ENCODE measurements at places on chromosomes 2 and 18. TPM values are rescaled to one million over a fixed set of nuclear protein-coding genes. Genes with fewer than 3 reads are reported as not detected.

Gene DNER
- polyA plus RNA-seq: not detected

- no peak overlapping the region for H3K4me3 ChIP-seq
- H3K27me3 ChIP-seq: no peaks in the 10 kb centered on the region
- no peaks in the 10 kb centered on the region for H3K36me3 ChIP-seq
- no peak overlapping the region for H3K27ac ChIP-seq
Observed at GRCh38 chr2:5592916-5593315, 99.3 kb upstream of the SOX11 start.

- H3K27me3 ChIP-seq: no peaks in the 10 kb centered on the region
- no peak overlapping the region for H3K27ac ChIP-seq
- H3K4me3 ChIP-seq: no peak overlapping the region
- H3K36me3 ChIP-seq: no peaks in the 10 kb centered on the region
Observed at GRCh38 chr2:195450552-195451113, 206.4 kb upstream of the SLC39A10 start.

Gene GTF2A1L
- polyA plus RNA-seq: not detected

DNA sequence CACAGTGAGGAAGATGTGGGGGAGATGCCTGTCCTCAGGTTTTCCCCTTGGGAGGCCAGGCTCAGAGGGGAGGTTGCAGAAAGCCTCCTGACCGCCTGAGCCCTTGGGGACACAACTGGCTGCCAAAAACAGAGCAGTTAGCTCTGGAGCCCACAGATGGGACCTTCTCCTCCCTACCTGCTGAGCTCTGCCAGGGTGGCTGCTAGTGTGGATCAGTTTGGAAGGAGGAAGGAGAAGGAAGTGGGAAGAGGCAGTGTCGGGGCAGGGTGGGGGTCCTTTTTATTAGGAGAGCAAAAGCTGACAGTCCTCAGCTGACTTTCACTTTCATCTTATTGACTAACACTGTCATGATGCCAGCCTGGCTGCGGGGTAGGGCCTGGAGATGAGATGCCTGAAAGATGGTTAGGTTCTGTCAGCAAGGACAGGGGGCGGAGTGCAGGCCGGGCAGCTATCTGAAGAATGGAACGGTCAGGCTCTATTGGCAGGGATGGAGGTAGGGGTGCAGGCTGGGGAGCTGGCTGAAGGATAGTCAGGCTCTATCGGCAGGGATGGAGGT lies 188.5 kb upstream of the HDAC4 start:
- H3K27me3 ChIP-seq: no peaks in the 10 kb centered on the region
- no peak for DNase-seq
- H3K4me1 ChIP-seq: no peaks in the 10 kb centered on the region
- H3K36me3 ChIP-seq: no peaks in the 10 kb centered on the region
- H3K4me3 ChIP-seq: no peak overlapping the region
- no peak overlapping the region for H3K27ac ChIP-seq

DNA sequence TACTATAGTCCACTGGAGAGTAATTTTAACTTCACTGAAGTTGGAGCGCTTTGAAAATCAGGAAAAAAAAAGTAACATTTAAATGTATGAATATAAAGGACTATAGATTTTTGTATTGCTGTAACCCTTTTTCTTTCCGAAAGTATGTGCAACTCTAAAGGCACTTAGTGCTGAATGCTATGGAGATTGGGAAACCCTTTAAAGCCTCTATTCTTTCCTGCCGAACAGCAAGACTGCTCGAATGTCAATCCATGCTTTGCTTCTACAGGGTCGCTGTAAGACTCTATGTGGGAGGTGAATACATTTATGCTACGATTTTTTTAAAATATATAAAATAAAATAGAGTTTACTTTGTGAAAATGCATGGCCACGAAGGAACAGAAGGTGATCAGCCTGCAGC lies 825 bp downstream of the GRB14 start:
- no peak overlapping the region for H3K4me3 ChIP-seq
- no peak for DNase-seq
- H3K27me3 ChIP-seq: no peaks in the 10 kb centered on the region
- H3K36me3 ChIP-seq: no peaks in the 10 kb centered on the region
- H3K27ac ChIP-seq: no peak overlapping the region

DNA sequence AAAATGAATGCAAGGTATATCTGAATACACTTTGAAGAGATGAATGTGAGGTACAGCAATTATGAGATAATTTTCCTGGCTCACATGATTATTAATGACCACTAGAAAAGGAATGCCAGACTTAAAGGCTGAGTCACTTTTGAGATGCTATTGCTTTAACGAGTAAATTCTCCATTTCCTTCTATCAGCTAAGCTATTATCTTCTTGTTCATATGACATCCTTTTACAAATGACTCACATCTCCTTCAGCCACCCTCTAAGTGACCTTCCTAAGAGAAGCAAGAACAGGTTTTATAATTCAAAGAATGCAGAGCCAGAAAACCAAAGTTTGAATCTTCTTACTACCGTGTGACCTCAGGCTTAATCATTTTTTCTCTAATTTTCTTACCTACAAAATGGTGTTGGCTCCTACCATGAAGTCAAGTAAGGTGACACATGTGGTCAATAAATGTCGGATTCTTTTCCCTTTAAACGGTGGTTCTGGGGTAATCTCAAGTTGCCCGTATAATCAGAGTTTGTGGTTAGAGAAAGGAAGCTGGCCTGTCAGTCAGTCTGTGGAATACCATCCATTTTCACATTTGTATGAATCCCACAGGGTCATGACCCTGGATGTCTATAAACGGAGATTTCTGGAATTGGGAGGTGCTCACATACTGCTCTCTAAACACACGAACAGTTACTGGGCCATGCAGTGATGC lies 184.0 kb upstream of the PID1 start:
- no peak overlapping the region for H3K4me3 ChIP-seq
- no peak overlapping the region for H3K27ac ChIP-seq
- H3K4me1 ChIP-seq: no peaks in the 10 kb centered on the region

DNA sequence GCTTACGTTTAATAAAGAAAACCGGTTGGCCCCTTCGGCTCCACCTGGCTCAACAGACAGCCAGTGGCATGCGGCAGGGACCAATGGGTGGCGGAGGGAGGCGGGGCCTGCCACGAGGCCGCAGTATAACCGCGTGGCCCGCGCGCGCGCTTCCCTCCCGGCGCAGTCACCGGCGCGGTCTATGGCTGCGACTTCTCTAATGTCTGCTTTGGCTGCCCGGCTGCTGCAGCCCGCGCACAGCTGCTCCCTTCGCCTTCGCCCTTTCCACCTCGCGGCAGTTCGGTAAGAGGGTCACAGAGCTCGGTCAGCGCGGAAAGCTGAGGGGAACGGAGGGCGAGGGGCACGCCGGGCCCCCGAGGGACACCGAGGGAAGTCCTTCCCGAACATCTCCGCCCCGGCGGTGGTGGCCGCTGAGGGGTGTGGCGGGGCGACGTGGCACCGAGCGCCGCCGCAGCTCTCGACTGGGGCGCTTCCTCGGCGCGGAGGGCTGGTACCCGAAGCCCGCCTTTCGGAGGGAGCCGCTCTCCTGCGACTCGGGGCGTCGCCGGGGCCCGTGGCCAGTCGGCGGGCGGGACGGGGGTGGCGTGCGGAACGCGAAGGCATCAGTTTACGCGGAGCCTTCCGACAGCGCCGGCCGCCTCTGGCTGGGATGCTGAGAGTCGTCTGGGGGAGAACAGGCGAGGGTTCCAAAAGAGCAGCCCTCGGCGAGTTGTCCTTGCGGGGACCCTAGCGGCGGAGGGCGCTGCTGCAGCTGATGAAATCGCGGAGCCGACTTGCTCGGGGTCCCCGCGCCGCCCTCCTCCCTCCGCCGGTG lies at the start of gene MTHFD2:
TSS of gene MTHFD2 (plus strand) at position 155 of the 814 bp plus-strand sequence. CDS start at position 182, 27 bp downstream.
- H3K4me3 ChIP-seq: peak within 1 kb of the TSS; percentile 65
- H3K27me3 ChIP-seq: no peaks in the 10 kb centered on the region
- peaks cover 16% of the 10 kb centered on the region for H3K4me1 ChIP-seq
- H3K36me3 ChIP-seq: no peaks in the 10 kb centered on the region
- peak; percentile 82 for DNase-seq
- H3K27ac ChIP-seq: peak within 1 kb of the TSS; percentile 88

DNA sequence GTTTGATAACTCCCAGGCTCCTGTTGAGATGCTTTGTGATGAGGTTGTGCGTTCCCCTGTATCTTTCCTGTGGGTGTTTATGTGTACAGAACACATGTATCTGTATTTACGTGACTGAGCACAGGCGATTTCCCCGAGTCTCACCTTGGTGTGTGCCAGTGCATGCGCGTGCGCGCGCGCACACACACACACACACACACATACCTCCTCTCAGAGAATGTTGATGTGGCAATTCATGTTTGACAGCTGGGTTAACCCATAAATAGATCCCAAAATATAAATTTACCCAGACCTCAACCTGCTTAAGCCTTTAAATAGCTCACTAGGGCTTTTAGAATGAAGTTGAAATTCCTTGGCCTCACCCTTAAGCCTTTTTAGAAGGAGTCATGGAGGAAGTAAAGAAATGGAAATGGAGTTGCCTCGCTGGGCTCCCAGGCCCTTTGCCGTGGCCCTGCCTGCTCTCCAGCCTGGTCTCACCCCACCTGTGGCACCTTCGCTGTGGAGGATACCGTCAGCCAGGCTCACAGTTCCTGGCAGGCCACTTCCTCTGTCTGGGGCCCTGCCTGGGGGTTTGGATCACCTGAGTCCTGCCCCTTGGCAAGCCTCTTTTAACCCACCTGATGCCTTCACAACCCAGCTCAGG lies 20.3 kb downstream of the AGAP1 start:
- H3K36me3 ChIP-seq: no peaks in the 10 kb centered on the region
- DNase-seq: no peak
- no peak overlapping the region for H3K4me3 ChIP-seq
- H3K27ac ChIP-seq: no peak overlapping the region

GRCh38 chr2:97948926-97949325 lies 46.8 kb downstream of the TMEM131 start:
- peaks cover 4% of the 10 kb centered on the region for H3K4me1 ChIP-seq
- H3K4me3 ChIP-seq: no peak overlapping the region
- H3K27me3 ChIP-seq: no peaks in the 10 kb centered on the region
- H3K36me3 ChIP-seq: no peaks in the 10 kb centered on the region
- H3K27ac ChIP-seq: no peak overlapping the region
- DNase-seq: no peak

GRCh38 chr2:69471793-69472192 lies 34.6 kb upstream of the NFU1 start:
- H3K36me3 ChIP-seq: peaks cover 11% of the 10 kb centered on the region
- no peak for DNase-seq
- H3K27me3 ChIP-seq: no peaks in the 10 kb centered on the region
- H3K4me3 ChIP-seq: no peak overlapping the region

GRCh38 chr2:54665436-54665856 lies 58.0 kb upstream of the EML6 start:
- no peak overlapping the region for H3K4me3 ChIP-seq
- no peak overlapping the region for H3K27ac ChIP-seq
- H3K4me1 ChIP-seq: no peaks in the 10 kb centered on the region
- no peaks in the 10 kb centered on the region for H3K27me3 ChIP-seq

GRCh38 chr2:78035804-78036203 lies 513.6 kb upstream of the LRRTM4 start:
- no peaks in the 10 kb centered on the region for H3K27me3 ChIP-seq
- no peak overlapping the region for H3K27ac ChIP-seq
- no peak overlapping the region for H3K4me3 ChIP-seq
- H3K36me3 ChIP-seq: no peaks in the 10 kb centered on the region

- no peaks in the 10 kb centered on the region for H3K36me3 ChIP-seq
- no peaks in the 10 kb centered on the region for H3K4me1 ChIP-seq
- no peaks in the 10 kb centered on the region for H3K27me3 ChIP-seq
- DNase-seq: no peak
- no peak overlapping the region for H3K4me3 ChIP-seq
Observed at GRCh38 chr2:240713928-240714746, 22.5 kb downstream of the AQP12A start.

DNA sequence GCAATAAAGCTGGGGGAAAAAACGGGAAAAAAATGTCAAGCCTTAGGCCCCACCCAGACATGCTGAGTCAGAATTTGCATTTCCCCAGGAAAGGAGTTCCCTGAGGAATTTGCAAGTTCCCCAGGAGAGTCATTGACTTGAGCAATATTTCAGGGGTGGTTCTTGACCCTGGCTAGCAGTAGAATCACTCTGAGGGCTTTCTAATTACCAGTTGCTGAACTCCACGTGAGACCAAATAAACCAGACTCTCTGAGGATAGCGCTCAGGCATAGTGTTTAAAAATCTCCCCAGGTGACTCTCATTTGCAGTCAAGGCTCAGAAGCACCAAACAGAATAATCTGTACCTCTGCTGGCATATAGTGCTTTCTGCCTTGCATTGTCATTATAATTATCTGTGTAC lies 48.7 kb downstream of the C1QL2 start:
- H3K4me3 ChIP-seq: no peak overlapping the region
- no peak overlapping the region for H3K27ac ChIP-seq
- H3K27me3 ChIP-seq: no peaks in the 10 kb centered on the region
- DNase-seq: no peak
- H3K4me1 ChIP-seq: no peaks in the 10 kb centered on the region
- H3K36me3 ChIP-seq: no peaks in the 10 kb centered on the region

DNA sequence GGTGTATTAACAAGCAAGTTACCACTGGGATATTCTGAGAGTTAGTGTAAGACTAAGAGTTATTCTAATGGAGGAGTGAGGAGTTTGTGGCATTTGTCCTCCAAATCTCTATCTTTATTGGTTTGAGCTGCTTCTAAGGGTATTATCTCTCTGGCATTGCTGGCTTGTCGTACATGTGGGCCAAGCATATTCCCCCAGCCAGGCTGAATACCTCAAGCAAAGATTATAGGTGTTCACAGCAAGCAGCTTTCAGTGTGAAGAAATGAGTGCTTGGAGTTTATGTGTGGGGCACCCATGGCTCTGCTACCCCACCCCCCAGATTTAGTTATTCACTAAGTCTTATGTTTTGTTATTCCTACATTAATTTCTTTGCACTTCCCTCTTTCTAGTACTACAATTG lies 193.6 kb upstream of the FANCL start:
- DNase-seq: no peak
- no peak overlapping the region for H3K4me3 ChIP-seq
- H3K27ac ChIP-seq: no peak overlapping the region
- no peaks in the 10 kb centered on the region for H3K27me3 ChIP-seq
- no peaks in the 10 kb centered on the region for H3K36me3 ChIP-seq
- H3K4me1 ChIP-seq: no peaks in the 10 kb centered on the region

DNA sequence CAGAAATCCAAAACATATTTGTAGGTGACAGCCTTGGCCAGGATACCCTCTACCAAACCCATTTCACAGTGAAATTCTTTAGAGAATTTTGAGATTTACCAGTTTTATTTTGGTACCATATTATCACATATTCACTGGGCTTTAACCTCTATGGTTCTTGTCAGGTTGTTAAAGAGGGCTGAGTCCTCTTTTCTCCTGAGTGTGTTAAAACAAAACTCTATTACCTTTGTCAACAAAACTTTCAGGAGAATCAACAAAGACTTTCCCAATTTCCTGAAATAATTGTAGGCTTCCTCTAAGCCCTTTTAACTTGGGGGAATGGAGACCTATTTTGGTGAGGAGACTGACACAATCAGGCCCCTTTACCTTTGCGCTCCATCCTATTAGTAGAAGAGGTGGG lies 155.2 kb downstream of the TRABD2A start:
- H3K27me3 ChIP-seq: no peaks in the 10 kb centered on the region
- no peak for DNase-seq
- H3K27ac ChIP-seq: no peak overlapping the region
- no peaks in the 10 kb centered on the region for H3K4me1 ChIP-seq
- H3K4me3 ChIP-seq: no peak overlapping the region

Data from naive thymus-derived CD4-positive, alpha-beta T cell (primary cell).